ENCODE measurements at places on chromosomes 4 and X.

- DNase-seq: no peak
Observed at GRCh38 chr4:170804930-170805329, 715.2 kb upstream of the AADAT start.

DNA sequence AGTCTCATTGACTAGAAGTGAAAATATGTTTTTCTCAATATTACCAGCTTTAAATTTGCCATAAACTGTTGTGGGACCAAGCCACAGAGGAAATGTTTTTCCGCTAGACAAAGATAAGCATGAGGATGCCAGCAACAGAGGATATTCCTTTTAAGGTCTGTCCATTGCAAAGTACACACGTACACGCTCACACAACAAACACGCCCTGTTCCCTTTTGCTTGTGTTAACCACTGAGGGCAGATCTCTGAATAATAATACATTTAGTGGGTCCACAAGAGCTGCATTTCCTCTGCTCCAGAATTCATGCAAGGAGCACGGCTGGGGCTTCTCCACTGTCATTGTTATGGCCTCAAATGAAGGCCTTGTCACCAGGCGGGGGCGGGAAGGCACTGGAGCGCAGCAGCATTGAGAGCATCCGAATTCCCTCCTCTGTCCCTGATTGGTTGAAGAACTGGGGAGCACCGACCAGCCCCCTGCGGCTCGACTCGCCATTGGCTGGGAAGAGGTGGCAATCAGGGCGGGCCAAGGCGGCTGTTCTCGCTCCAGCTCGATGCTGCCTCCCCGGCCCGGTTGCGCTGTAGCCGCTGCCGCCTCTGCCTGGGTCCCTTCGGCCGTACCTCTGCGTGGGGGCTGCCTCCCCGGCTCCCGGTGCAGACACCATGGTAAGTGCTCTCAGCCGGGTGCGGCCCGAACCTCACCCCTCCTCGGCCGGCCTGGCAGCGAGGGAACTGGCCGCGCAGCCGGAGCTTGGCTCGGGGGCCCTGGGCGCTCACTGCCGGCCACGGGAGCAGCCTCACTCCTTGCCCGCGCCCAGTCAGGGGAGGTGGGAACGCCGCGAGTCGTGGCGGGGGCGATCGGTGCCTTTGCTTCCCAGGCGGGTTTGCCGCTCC lies at the start of gene GUCY1B1:
GUCY1B1 (plus strand) TSS at position 541 of the 891 bp plus-strand sequence; CDS start at position 661, 120 bp downstream.
- DNase-seq: peak; percentile 67

DNA sequence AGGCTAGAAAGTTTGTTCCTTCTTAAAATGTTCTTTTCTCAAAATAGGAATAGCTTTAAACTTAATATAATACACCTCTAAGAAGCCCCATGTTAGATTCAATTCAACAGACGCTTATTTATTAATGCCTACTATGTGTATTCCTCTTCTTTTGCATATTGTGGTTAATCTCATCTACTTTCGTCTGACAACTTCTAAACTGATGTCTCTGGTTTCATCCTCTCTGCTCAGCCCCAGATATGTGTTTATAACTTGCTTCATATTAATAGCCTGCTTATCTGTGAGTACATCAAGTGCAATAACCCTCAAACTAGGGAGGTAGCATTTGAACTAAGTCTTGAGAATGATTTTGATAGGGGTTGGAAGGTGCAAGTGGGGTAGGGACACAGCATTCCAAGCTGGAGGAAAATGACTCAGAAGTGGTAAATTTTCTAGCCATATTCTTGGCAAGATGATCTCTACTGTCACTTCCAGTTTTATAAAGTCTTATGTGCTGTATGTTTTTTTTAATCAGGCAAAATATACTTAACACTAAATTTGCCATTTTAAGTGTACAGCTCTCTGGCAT lies 37.0 kb downstream of the STK26 start:
- DNase-seq: no peak

GRCh38 chr4:27194599-27195176 lies 334.0 kb downstream of the STIM2 start:
- no peak for DNase-seq

GRCh38 chrX:119669424-119670037 lies 23.4 kb downstream of the SEPTIN6 start:
- DNase-seq: no peak

- no peak for DNase-seq
Observed at GRCh38 chr4:103887191-103887590, 167.4 kb upstream of the TACR3 start.

DNA sequence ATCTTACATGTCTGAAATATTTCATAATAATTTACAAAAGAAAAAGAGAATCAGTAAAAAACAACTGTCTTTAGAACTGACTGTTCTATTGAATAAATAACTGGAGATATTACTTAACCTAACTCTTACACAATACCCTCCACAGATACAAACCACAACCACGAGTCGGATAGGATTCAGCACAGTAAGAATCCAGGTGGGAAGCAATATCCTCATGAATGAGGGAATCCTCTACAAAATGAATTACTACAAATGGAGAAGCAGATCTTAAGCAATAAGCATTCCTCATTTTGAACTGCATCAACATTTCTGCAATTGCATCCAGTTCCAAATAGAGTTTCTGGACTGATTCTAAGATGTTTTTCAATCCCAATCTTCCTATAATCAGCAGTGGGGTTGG lies 227.1 kb downstream of the SH2D1A start:
- no peak for DNase-seq

GRCh38 chr4:27819246-27819645 lies 958.6 kb downstream of the STIM2 start:
- no peak for DNase-seq

DNA sequence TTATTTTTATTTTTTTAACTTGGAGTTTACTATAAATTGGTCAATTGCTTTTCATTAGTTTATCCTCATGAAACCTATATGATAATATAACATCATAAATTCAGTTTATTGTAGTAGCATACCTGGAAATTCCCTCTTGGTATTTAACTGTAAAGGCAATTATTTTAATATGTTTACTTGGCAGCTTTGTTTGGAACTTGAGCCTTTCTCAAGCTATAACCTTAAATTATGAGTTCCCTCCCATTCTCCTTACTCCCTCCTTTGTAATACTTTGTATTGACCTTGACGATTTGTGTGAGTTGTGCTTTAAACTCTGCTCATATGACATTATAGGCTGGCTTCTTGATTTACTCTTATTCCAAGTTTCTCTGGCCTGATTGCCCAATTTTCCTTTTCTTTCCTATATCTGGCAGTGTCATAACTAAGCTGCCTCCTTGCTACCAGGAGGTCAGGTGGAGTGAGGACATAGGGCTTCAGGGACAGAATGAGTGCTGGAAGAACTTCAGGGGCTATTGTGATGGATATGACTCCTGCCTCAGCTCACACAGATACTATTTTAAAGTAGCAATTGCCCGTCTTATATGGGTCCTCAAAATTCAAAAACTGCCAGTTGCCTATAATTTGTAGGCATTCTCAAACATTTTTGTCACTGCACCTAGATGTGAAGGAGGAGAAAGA lies 77.7 kb downstream of the RAP1GDS1 start:
- DNase-seq: no peak

DNA sequence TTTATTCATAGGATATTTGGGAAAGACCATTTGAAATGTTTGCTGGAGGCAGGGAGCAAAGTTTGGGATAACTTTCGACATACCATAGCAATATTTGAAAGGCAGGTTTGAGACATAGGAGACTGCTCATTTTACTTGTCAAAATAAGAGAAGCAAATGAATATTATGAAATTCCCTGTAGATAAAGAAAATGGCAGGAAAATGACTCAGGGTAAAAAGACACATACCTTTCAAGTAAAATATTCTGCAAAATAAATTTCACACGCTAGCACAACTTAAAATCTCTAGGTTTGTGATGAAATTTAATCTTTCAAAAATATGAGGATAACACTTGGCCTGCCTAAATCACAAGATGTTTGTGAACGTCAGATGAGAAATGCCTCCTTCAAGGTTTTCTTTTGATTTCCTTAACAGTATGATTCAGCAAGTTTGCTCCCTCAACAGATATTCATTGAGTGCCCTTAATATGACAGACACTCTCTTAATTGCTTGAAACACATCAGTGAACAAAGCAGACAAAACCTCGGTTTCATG lies 6.6 kb downstream of the TMEM156 start:
- no peak for DNase-seq

DNA sequence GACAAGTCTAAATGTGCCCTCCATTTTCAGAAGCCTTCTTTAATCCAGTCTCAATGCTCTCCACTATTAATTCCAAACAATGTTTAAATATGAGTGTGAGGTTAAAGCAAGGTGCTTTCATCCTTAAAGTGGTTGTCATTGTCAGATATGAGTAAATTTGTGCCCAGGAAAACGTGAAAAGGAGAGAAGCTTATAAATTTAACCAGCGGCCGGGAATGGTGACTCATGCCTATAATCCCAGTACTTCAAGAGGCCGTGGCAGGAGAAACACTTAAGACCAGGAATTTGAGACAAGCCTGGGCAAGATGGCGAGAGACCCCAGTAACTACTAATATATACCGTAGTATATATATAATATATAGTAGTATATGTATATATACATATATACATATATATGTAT lies 270.0 kb downstream of the ARHGAP24 start:
- no peak for DNase-seq

DNA sequence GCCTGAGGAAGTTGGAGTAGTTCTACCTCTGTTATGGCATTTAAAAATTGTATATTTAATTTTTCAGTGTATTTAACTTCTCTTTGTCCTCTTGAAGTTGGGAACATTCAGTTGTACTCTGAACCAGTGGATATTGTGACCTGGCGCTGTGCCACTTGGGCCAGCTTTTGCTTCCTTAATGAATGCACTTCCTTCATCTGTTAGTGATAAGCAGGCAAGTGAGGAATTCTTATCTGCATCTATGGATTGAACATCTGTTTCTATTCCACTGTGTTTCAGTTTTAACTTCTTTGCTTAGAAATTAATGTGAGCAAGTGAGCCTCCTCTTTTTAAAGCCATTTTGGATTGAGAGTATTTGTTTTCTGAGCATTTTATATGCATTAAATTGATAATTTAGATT lies 128.3 kb downstream of the UCHL1 start:
- no peak for DNase-seq

DNA sequence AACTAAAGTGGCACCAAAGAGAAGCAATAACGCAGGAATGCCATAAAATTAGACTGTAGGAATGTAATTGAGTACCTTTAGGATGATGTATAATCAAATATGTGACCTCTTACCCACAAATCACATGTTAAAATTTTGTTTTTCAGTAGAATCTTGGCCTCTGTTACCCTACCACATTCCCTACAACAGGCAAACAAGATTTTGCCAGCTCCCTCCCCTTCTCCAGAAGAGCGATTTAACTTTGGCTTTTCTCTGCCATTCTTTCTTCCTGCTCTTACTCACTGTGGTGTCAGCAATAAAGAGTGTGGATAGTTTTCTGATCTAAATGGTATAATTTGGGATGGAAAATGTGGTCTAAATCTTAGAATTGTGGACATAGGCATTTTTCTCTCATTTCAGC lies 57.2 kb downstream of the TRIM2 start:
- no peak for DNase-seq

GRCh38 chrX:51976503-51976902 lies 83.1 kb downstream of the MAGED1 start:
- no peak for DNase-seq

- no peak for DNase-seq
Observed at GRCh38 chr4:39668887-39669286, 29.0 kb upstream of the UBE2K start.

GRCh38 chrX:150897421-150898320 lies 797 bp downstream of the CD99L2 start:
- DNase-seq: no peak

GRCh38 chr4:30443289-30443688 lies 276.9 kb upstream of the PCDH7 start:
- DNase-seq: peak; percentile 76

GRCh38 chr4:108204518-108204917 lies 35.8 kb upstream of the LEF1 start:
- DNase-seq: no peak

DNA sequence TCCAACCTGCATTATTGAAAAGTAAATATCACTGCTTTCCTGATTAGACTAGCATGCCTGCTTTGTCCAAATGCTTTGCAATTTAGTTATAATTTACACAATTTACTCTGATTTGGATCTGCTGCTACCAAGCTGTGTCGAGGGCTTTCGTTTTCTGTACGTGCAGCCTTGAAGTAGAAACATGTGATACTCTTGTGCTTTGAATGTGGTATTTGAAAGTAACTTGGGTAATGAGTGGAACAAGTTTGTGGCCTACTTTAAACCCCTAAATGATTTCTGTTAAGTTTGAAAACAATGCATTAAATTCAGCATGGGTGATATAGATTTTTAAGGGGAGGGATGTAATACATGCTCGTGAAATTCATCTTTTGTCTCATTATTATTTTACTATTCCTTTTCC lies 240.7 kb downstream of the IQCM start:
- DNase-seq: no peak

GRCh38 chr4:146650034-146650433 lies 11.3 kb downstream of the POU4F2 start:
- DNase-seq: no peak

GRCh38 chr4:125705681-125706080 lies 390.9 kb downstream of the FAT4 start:
- no peak for DNase-seq

Measured in NT2/D1 (cell line).